NCI-H1092 (cell line): ENCODE measurements at places on chromosomes 1 and 21.
A peak's percentile ranks its signal among the peaks of the same experiment; 100 is the strongest.

- DNase-seq, result no peak
These were observed 613.8 kb downstream of the KIF26B start for GRCh38 chr1:245768596-245768995.

DNA sequence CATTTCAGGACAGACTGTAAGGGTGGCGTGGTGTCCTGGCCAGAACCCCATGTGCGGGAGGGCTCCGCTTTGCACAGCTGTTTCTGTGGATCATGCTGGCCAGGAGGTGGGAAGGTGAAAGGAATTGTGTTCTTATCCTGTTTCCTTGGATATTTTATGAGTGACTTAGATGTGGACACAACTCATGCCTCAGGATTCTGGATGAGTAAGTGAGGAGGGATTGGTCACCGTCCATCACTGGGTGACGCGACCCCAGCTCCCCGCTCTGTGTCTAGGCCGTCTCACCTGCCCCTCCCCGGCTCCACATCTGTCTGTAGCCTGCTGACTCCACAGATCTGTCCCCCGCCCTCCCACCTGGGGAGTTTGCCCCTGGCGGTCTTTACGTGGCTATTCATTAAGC is 48.8 kb downstream of the PIK3CD start:
- DNase-seq, result no peak

- DNase-seq, result no peak
These were observed 16.2 kb upstream of the OR2T10 start for GRCh38 chr1:248613742-248614141.

DNA sequence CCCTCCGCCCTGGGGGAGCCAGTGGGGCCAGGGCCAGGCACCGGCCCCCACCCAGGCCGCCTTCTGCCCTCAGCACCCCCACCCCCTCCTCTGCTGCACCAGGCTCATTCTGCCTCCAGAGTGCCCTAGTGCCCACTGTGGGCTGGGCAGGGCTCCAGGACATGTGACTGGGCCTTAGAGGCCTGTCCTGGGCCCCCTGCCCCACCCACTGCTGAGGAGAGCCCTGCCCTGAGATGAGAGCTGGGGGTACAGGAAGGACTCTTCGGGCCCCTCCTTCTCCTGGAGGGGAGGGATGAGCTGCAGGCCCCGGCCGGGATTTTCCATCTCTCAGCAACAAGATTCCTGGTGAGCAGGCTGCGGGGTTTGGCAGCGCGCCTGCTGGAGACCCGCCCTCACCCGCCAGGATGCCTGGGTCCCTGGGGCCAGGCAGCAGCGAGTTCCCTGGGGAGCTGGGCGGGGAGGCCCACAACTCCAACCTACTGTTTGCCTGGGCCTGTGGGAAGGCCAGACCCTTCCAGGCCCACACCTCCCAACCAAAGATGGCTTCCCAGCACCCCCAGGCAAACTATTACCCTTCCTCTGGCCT is 14.0 kb downstream of the AHDC1 start:
- DNase-seq, result peak; percentile 55

- DNase-seq, result peak; percentile 49
These were observed 24.2 kb downstream of the PDE9A start for GRCh38 chr21:42677339-42678321.

DNA sequence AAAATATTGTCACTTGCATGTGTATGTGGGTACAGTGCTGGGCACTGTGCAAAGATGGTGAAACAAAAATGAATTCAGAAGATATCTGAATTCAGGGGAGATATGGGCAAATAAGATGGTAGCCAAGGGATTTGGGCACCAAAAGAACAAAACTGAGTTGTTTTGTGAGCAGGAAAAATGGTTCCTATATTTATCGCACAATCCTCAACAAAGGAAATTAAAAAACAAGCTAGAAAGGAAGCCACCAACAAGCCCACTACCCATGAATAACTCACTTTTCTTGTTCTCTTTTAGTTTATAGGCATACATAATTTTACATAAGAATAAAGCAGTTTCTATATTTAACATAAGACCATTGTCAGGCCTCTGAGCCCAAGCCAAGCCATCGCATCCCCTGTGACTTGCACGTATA is 40.7 kb upstream of the VASH2 start:
- DNase-seq, result no peak

- DNase-seq, result no peak
These were observed 119.8 kb downstream of the GALNT2 start for GRCh38 chr1:230186874-230187273.

GRCh38 chr1:197106869-197107268 is 39.6 kb downstream of the ASPM start:
- no peak for DNase-seq

DNA sequence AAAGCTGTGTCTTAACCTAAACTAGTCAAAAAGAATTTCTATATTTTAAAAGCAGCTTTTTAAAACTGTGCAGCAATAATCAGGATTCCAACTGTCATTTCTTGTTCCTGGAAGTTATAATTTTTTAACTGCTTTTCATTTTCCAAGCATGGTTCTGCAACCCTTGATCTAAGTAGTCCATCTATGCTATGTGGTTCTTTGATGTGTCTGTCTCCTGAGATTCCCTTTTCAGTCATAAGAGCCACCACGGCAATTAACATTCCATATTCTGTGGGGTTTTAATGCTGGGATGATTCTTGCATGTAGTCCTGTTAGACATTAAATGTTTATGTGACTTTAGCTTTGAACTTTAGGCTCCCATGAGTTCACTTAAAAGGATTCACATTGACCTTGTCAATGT is 220.4 kb downstream of the TPR start:
- no peak for DNase-seq

GRCh38 chr1:58454385-58454784 is 92.1 kb downstream of the OMA1 start:
- DNase-seq, result no peak

GRCh38 chr1:33143176-33143575 is 38.7 kb downstream of the TRIM62 start:
- no peak for DNase-seq

DNA sequence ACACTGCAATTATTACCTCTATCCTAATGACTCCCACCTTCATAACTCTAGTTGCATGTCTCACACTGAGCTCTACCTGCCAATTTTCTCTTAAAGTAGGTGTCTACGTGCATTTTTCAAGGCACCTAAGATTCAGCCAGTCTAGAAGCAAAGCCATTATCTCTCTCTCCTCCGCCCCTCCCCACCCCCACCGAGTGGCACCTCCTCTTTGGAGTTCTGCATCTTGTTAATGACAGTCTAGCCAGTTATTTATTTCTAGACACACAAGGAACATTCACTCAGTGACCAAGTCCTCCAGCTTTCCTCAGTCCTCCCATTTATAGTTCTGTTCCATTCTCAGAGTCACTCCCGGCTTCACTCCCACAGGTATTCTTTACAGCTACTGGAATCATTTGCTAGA is 47.6 kb downstream of the ASTN1 start:
- DNase-seq, result no peak

DNA sequence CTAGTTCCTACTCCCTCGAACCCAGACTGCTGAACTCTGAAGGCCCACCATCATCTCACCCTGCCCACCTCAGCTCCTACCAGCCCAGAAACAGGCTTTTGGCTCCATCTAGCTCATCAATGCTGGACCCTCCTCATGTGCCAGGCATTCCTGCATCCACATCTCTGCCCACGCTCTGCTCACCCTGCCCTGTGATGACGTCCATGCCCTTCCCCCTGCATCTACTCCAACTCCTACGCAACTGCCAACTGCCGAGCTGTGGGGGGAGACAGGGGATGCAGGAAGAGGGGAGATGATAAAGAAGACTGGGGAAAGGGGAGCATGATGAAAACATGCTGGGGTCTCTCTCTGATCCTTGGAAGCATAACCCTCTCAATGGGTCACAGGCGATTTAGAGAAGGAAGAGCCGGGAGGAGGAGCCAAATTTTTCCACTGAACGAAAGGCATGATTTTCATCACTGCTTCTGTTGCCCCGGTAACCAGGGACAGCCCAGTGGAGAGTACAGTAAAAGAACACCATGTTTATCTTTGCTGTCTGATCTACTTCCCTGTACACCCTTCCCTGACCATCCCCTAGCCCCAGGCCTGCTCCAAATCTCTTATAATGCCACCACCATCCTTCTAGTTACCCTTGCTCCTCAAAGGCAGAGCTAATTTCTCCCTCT is 44.3 kb downstream of the CD34 start:
- DNase-seq, result no peak

DNA sequence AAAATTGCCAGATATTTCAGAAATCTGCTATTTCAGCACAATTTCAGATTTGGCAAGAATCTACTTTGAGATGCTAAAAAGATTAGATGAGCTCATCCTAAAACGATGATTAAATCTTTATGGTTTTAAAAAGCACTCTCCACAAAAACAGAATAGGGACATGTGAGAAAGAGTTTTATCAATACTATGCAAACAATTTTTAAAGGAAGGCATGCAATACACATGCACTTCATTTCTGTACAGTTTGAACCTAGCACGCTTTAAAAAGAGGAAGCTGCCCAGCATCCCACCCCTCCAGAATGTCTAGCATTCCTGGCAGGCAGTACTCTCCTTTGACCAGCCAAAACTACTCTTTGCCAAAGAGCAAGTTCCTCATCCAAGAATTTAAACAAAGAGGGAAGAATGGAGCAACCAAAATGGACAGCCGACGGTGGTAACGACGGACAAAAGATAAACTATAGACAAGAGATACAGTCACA is 1.3 kb downstream of the ARHGAP29 start:
- no peak for DNase-seq

DNA sequence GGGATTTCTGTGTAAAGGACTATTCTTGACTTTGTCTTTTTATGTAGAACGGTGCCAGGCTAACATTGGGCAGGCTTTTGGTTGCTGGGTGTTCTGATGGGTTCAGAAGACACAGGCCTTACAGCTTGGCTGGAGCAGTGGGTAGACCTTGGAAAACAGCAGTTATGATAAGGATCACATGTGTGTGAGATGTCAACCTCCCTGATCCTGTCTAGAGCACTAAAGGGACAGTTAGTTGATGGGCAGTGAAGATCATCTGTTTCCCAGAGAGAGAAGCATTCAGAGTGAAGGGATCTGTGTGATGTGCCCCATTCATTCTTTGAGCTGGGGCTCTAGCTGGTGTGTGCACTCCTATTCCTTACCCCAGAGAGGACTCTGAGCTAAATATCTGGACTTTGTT is 88.0 kb downstream of the NOS1AP start:
- no peak for DNase-seq

DNA sequence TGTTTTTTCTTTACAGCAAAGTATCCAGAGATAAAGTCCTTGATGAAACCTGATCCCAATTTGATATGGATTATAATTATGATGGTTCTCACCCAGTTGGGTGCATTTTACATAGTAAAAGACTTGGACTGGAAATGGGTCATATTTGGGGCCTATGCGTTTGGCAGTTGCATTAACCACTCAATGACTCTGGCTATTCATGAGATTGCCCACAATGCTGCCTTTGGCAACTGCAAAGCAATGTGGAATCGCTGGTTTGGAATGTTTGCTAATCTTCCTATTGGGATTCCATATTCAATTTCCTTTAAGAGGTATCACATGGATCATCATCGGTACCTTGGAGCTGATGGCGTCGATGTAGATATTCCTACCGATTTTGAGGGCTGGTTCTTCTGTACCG is 6.5 kb downstream of the DEGS1 start:
- DNase-seq, result no peak

- DNase-seq, result no peak
These were observed 111.1 kb downstream of the RERE start for GRCh38 chr1:8706291-8706690.

GRCh38 chr21:41578716-41579115 is 70.8 kb upstream of the TMPRSS2 start:
- DNase-seq, result no peak

DNA sequence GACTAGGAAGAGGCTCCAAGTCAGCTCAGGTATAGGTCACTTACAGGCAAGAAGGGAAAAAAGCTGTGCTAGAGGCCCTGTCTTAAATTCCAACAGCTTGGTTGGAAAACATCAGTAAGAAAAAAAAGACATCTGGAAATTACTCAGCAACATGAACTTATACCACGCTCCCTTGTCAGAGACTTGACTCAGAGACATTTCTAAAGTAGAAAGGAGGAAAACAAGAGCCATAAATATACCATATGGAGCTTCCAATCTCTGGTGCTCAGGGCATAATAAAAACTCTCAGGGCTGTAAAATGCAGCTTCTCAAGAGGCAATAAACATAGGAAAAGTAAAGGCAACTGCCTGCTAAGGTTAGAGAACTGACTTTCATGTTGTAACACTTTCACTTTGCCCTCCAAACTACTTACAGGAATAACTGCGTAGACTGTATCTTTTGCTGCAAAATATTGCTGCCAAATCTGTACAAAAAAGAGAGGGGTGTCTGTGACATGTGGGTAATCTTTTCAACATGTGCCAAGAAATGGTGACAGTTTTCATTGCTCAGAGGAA is 14.7 kb downstream of the ATPAF1 start:
- DNase-seq, result no peak

- DNase-seq, result no peak
These were observed 20.2 kb downstream of the ATP5PO start for GRCh38 chr21:33895356-33895755.

DNA sequence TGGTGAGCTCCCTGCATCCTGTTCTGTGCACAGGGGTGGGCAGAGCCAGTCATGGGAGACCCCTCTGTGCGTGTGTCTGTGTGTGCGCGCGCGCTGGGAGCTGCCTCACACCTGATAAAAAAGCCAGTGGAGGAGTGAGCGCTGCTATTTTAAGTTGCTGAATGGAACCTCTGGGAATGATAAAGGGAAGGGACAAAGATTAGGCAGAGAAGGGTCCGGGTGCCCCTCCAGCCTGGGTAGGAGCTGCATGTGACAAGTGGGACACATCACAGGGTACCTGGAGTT is 847 bp downstream of the ADORA1 start:
- no peak for DNase-seq

GRCh38 chr1:220732621-220733020 is 15.5 kb upstream of the MTARC2 start:
- DNase-seq, result no peak

- DNase-seq, result peak; percentile 16
These were observed at the start of gene GLMP for GRCh38 chr1:156295391-156295947. Gene GLMP, minus strand, starts transcription at chr1:156295679. Its CDS starts 34 bp downstream, at chr1:156295645.
